Cerebellar nuclear complex (tissue), 1 donor: ENCODE measurements at places on chromosomes 2 and 18.

DNA sequence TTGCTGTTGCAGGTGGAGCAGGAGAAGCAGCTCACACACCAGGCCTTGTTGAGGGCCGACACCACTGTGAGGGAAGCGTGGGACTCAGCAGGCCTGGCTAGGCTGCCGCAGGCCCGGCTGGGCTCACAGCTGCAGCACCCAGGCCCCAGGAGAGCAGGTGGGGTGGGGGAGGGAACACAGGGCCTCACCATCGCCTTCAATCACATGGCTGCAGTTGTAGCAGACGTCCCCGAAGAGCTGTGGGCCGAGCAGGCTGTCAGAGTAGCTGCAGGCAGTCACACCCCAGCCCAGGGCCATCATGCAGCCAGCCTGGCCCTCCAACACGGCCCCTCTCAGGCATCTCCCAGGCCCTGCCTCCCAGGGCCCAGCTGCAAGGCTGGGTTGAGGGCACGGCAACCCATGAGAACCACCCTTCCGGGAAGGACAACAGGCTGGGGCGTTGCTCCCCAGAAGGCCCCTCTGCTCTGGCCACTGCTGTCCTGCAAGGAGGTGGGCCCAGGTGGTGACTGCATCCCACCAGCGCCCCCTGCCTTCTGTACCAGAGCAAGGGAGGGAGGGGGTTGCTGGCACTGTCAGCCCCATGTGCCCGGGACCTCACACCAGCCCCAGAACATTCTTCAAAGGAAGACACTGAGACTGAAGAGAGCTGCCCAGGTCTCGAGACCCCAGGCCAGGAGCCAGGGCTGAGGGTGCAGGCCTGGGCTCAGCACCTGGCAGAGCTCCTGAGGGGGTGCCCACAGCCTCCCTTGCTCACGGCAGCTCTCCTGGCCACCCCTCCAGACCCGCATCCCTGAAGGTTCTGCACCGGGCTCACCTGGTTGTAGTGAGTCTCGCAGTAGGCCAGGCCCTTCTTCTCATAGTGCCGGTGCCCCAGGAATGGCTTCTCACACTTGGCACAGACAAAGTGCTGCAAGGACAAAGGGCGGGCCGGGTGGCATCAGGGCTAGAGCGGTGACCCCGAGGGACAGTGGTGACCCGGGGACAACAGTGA lies 5.6 kb upstream of the GPR17 start:
- no peak for DNase-seq

DNA sequence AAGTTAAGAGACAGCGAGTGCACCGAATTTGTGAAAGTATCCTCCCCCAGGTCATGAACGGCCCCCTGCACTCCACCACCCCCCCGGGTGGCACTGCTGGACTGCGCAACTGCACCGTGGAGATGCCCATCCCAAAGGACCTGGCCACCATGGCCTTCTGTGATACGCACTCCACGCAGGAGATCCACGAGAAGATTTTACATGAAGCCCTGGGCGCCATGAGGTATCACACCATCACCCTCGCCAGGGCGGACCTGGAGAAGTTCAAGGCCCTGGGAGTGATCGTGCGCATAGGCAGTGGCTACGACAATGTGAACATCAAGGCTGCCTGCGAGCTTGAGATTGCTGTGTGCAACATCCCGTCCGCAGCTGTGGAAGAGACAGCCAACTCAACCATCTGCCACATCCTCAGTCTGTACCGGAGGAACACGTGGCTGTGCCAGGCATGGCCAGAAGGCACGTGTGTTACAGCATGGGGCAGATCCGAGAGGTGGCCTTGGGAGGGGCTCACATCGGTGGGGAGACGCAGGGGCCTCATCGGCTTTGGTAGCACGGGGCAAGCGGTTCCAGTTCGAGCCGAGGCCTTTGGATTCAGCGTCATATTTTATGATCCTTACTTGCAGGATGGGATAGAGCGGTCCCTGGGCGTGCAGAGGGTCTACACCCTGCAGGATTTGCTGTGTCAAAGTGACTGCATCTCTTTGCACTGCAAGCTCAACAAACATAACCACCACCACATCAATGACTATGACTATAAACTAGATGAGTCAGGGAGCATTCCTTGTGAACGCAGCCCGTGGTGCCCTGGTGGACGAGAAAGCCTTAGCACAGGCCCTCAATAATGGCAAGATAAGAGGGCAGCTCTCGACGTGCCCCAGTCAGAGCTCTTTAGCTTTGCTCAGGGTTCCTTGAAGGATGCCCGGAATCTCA lies 290.8 kb upstream of the MC4R start:
- no peak for DNase-seq

- no peak for DNase-seq
Measured at GRCh38 chr18:4024702-4025101, 430.4 kb downstream of the DLGAP1 start.

DNA sequence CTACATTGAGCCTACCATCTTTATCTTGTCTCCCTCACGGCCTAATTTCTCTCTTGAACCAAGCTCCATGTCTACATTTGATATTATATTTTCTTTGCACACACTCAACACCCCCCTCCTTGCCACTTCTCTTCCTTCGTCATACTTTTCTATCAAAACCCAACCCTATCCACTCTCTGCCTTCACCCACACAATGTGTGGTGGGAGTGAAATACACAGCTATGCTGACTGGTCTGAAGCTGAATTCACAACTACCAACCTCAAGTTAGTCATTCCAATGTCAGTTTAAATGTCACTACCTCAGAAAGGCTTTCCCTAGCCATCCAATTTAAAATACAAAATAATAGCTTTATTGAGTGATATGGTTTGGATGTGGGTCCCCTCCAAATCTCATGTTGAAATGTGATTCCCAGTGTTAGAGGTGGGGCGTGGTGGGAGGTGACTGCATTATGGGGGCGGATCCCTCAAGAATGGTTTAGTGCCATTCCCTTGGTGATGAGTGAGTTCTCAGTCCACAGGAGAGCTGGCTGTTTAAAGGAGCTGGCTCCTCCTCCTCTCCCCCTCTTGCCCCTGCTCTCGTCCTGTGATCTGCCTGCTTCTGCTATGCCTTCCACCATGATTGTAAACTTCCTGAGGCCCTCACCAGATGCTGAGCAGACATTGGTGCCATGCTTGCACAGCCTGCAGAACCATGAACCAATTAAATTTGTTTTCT lies 112.1 kb downstream of the DTNB start:
- no peak for DNase-seq

GRCh38 chr2:164933671-164934189 lies 21.6 kb downstream of the SLC38A11 start:
- DNase-seq = no peak

GRCh38 chr2:85601771-85602475 lies 575 bp downstream of the TMEM150A start:
- no peak for DNase-seq

- DNase-seq = no peak
Measured at GRCh38 chr2:31580321-31581117, at the start of gene SRD5A2. SRD5A2 (minus strand) TSS chr2:31580938; CDS start chr2:31580900, 38 bp downstream.

DNA sequence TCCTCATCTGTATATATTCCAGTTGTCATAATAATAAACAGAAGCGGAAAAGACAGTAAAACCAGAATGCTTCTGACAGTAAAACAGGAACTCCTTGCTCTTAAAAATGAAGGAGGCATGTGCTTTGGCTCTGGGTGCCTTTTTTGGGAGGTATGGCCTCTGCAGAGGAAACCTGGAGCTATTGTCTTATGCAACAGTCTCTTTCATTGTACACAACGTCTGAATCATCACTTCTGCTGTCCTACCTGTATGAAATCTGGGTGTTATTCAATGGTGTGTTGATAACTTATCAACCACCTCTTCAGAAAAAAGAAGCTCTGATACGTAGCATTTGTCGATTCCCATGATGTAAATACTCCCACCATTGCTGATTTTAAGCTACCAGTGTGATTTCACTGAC lies 64.8 kb downstream of the CDCA7 start:
- no peak for DNase-seq

DNA sequence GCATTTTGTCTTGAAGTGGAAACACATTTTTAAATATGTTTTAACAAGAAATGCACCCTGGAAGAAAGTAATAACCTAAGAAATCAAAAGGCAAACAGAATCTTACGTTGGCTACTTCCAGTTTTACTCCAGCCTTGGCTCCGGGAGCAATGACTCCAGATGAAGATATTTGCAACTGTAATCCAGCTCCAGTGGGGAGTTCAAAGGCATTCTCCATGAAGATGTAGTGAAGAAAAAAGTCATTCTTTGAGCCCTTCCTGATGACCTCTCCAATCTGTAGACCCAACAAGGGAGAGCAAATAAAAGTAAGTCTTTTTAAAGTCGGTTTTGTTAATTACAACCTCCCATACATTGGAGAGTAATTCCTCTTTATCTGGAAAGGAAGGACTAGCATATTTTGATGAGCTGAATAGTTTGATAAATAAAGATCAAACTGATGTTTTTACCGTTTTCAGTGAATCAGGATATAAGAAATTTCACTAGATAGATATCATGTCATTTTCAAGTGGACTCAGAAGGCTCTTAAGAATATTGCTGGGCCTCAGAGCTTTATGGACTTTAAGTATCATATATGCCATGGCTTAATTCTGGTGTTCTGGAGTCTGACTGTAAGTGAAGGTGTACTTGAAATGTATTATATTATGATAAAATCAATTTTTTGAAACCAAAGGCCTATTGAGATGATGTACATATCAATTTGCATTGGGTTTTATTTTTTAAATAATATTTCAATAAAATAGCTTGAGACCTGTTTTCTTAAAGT lies 20.3 kb downstream of the APOB start:
- DNase-seq = no peak

DNA sequence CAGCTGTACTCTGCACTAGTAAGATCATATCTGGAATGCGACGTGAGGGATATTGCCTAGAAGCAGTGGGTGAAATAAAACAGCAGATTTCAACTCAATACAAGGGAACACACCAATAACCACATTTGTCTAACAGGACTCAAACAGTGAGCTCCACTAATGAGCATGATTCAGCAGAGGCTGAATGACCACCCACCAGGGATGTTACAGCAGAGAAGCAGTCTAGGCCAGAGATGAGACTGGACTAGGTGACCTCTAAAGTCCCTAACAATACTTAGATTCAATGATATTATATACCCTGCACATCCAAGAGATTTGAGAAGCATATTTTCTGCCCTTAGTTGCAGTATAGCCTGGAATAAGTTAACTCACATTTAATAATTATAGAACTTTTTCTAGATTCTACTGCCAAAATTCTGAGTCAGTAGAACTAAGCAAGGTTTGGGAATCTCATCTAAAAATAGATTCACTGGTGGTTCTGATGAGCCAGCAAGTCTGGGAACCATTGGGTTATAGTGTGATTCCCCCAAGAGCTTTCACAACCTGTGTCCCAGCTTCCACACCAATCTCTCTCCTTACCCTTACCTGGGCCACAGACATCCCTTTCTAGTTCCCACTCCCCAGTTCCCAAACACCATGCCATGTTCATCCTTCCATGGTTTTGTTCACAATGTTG lies 6.3 kb downstream of the THOC1 start:
- no peak for DNase-seq

DNA sequence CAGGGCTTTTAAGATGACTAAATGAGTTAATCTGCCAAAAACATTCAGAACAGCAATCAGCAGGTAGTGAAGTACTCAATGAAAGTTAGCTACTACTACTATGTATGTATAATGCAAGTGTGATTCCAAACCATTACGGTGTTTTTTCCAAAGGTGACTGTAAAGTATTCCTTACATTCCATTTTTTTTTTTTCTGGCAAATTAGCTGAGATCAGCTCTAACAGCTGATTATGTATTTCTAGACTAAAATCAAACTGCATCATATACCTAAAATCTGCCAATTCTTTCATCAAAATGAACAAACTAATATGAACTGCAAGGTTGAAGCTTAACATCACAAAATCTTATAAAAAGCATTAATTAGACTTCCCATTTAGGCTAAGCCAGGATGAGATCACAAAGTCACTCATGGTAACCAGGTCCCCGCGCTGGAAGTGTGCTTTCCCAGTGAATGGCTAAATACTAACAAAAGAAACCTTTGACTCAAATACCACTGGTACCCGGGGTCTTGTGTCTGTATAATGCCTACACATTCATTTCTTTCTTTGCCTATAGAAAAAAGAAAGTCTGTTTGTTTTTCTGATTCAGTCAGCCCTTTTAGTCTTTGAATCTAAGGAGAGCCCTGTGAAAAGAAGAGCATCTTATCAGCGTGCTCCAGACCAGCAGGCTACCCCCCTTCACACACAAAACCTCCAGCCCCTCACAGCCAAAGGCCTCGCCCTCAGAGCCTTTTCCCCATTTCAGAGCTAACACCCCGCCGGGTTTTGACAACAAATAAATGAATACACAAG lies 88.3 kb downstream of the RBMS1 start:
- DNase-seq = no peak

- no peak for DNase-seq
Measured at GRCh38 chr2:39050109-39050508, 70.7 kb downstream of the SOS1 start.

- DNase-seq = no peak
Measured at GRCh38 chr2:37838541-37839167, 86.4 kb upstream of the RMDN2 start.

- DNase-seq = no peak
Measured at GRCh38 chr2:150129921-150130575, 357.4 kb downstream of the RND3 start.

- no peak for DNase-seq
Measured at GRCh38 chr2:156601855-156602551, 165.8 kb downstream of the GPD2 start.

DNA sequence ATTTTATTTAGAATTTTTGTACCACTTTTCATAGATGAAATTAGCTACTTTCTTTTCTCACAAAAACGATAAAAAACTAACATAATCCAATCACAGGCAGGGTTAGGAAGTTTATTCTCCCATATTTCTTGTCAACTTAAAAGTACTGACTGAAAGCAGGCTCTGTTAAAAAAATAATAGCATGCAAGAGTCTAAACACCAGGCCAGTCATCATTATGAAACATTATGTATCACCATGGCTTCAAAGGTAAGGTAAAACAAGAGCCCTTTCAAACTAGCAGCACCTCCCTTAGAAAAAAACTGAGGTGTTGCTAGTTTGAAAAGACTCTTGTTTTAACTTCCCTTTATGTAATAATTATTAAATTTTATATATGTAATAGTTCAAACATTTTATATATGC lies 848.0 kb downstream of the RNF144A start:
- no peak for DNase-seq

- DNase-seq = no peak
Measured at GRCh38 chr2:240308111-240308651, 127.3 kb upstream of the GPC1 start.

DNA sequence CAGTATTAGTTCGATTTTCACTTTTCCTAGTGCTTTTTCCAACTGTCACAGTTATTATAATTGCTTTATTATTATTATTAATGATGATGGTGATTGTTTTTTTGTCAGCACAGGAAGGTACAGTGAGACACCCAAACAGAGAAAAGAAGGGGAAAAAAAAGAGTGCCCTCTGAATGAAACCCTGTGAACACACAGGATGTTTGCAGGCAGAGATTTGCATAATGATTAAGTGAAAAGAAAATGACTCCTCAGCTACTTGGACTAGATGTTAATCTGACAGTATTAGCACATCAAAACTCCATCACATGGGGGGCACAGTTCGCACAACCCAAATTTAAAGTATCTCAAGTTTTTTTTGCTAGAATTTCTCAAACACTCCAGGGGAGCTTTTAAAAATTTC lies 32.9 kb downstream of the ADD2 start:
- no peak for DNase-seq

- DNase-seq = no peak
Measured at GRCh38 chr2:235968616-235969324, 199.4 kb downstream of the GBX2 start.
